NCI-H1092 (cell line): ENCODE measurements at places on chromosomes 2 and 18.

GRCh38 chr2:79702905-79703304 lies 190.1 kb downstream of the CTNNA2 start:
- DNase-seq = no peak

DNA sequence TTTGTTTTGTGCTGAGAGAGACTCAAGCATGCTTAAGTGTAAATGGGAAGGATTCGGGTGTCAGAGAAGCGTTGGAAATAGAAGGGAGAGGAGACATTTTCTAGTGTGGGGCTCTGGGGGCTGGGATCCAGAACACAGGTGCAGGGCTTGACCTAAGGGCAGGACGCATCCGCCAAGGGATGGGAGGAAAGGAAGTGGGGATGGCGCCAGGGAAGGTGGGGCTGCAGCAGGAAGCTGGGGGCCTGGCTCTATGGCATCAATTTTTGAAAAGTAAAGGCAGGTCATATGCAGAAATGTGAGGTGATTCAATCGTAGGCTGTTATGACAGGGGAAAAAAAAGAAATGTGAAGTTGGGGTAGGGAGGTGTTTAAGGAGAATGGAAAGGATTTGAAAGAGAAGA lies 143.2 kb upstream of the SERTAD2 start:
- DNase-seq = no peak

- no peak for DNase-seq
Measured at GRCh38 chr2:11310212-11310611, 34.2 kb downstream of the ROCK2 start.

GRCh38 chr2:35468245-35468644 lies 887.3 kb upstream of the CRIM1 start:
- DNase-seq = no peak

- no peak for DNase-seq
Measured at GRCh38 chr2:237072067-237072931, 13.4 kb upstream of the COPS8 start.

DNA sequence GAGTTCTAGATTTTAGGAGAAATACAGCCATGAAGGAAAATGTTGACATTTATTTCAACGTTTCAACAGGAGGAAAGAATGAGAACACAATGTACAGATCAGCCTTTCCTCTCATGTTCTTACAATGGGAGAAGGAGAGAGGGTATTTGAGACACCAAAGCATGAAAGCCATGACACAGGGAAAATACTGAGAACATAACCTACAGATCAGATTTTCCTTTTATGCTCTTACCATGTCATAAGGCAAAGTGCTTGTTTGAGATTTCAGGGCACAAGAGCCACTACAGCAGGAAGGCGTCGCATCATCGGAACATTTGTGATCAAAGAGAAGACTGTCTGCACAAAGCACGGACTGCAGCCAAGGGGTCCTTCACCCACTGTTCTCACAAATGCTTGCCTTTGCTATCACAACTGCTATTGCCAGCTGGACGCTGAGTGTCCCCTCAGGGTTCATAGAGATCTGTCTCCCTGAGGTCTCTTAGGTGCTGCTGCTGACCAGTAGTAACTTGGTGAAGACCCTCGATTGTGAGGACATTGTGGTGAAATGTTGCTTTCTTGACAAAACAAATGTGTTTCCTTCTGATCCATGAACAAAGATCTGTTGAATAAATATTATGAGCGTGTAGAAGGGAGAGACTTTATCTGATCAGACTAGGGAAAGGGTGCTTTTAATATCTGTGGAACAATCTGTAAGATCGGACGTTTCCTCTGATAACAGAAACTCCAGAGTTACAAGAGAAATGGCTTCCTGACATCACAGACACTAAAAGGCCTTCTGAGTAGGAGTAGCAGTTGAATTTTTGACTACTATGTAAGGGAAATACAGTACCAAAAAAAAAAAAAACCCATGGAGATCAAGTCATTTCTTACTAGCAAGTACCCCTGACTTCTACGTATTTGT lies 6.4 kb upstream of the IL1RL1 start:
- DNase-seq = no peak

DNA sequence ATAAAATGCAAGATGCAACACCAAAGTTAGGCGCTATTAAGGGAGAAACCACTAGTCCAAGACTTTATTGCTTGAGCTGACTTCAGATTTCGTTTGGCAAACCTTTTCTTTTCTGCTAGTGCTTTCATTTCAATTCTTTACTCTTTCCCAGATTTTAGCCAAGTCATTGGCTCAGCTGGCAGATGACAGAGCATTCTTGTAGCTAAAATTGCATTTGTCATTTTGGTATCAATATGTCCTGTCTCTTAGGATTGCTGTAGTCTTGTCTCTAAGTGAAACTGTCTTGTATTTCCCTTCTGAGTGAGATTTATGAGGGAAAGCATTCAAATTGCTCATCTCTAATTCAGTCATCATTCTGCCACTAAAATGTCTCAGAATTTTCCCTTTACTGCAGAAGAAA lies 335.1 kb downstream of the METTL4 start:
- DNase-seq = no peak

DNA sequence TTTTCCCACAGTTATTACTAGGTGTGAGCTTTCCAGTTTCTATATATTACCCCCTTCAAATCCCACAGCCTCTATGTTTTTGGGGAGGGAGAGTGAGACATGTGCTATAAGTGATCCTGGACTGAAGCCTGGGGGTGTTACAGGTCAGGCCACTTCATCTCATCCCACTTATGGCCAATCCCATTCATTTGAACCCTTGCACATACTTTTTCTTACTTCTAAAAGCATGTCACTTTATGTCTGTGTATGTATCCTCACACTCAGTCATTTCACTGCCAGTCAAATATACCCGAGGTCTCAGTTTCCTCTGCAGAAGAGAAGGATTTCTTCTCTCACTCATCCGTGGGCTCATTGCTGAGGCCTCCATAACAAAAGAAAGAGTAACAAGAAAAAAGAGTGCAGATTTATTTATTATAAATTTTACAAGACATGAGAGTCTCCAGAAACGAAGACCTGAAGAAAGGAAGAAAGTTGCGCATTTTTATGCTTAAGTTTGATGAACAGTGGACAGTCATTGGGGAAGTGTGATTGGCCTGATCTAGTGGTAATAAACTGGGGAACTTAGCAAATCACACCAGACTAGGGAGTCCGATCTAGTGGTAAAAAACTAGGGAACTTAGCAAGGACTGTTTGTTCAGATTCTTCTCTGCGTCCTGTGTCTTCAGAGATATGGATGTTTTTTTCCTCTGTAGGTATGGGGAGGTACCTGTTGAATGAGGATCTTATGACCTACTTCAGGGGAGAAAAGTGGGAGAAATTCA lies 52.1 kb downstream of the ICOS start:
- DNase-seq = no peak

GRCh38 chr2:234797566-234798250 lies 154.1 kb upstream of the SH3BP4 start:
- no peak for DNase-seq

- no peak for DNase-seq
Measured at GRCh38 chr2:158131483-158131912, 29.8 kb downstream of the UPP2 start.

GRCh38 chr2:221762496-221762895 lies 190.4 kb upstream of the EPHA4 start:
- no peak for DNase-seq

DNA sequence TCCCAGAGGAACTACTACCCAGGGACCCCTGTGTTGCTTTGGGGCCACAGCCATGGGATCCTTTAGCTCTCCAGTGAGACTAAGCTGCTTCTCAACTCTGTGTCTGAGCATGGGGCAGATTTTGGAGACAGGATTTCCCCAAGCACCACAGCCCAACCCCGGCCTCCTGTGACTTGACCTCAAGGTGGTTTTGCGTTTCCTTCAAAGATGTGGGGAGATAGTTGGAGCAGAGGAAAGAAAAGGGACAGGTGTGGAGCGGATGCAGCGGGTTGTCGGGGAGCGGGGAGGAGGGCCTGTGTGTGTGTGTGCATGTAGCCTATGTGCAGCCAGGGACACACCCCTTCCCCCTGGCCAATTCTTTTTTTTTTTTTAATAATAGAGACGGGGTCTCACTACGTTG lies 10.2 kb downstream of the ARID5A start:
- no peak for DNase-seq

DNA sequence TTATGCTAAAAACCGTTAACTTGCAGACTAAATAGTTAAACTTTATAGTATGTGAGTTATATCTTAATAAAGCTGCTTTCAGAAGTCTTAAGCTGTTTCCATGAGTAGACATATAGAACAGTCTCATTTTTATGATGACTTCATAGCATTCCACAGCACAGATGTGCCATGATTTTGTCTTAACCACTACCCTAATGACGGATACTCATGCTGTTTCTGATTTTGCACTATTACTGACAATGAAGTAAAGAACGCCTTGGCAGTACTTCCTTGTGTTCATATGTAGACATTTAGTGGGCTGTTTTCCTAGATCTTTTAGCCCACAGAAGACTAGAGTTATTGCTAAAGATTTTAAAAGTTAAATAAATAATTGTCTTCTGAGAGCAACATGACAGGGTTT lies 175.6 kb upstream of the RAB6C start:
- no peak for DNase-seq

GRCh38 chr2:149357058-149357457 lies 26.7 kb downstream of the LYPD6 start:
- no peak for DNase-seq

DNA sequence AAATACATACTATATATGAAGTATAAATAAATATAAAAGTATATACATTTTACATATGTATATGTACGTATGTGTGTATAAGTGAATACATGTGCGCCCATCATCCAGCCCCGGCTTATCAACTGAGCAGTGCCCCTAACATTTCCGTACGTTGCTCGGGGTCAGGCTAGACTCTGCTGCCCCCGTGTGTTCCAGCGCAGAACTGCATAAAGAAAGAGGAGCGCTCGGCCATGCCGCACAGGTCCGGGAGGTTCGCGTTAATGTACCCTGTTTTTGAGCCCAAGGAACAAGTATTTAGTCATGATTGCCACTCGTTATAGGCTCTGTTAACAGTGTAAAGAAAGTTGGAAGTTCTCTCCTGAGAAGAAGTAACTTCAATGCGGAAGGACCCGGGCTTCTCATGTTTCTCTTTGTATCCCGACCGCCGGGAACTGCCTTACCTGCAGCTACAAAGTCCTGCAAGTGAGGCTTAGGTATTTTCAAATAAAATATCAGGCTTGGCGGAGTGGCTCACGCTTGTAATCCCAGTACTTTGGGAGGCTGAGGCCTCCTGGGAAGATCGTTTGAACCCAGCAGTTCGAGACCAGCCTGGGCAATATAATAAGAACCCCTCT lies 55.7 kb downstream of the CD8B2 start:
- peak; percentile 15 for DNase-seq

DNA sequence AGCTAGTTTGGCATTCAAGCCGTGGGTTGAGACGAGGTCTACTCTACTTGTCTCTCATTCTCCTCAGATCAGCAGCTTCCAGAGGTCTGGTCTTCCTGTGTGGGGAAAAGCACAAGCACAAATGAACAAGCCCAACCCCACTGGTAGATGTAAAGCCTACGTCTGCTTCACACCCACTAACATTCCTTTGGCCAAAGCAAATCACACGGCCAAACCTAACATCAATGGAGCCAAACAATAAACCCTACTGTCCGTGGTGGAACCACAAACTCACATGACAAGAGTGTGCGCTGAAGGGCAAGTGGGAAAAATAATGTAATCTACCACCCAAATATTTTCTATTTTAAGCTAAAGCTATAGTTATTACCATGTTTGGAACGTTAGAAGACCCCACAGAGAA lies 179.3 kb upstream of the MGAT5 start:
- DNase-seq = no peak

DNA sequence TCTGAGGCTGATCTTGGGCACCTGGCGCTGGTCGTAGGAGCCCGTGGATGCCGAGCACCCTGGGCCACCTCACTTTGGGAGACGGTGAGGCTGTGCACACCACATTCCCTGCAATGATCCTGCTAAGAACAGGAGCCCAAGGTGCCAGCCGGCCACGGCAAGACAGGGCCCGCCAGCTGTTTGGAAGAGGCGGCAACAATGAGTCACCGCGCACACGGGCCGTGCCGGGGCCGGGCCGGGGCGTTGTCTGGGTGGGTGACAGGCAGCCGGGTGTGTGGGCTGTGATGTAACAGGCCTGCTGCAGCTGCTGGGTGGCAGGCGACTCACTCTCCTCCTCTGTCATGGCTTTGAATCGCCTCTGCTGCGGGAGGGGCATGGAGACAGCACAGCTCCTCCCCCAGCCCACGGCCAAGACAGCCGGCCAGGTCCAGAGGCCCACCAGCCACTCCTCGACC lies 49.7 kb upstream of the ODC1 start:
- no peak for DNase-seq

DNA sequence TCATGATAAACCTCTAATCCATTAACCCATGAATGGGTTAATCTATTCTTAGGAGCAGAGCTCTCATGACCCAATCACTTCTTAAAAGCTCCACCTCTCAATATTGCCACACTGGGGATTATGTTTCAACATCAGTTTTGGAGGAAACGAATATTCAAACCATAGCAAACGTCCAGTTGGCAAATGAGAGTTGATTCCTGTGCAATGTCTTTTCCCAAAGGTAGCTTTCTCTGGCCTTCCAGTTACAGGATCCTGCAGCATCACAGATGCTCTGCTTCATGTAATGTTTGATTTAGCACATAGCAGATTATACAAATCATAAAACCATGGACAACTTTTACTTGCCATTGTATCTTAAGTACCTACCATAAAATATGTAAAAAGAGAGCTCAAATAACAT lies 481.0 kb downstream of the TNS1 start:
- DNase-seq = no peak

DNA sequence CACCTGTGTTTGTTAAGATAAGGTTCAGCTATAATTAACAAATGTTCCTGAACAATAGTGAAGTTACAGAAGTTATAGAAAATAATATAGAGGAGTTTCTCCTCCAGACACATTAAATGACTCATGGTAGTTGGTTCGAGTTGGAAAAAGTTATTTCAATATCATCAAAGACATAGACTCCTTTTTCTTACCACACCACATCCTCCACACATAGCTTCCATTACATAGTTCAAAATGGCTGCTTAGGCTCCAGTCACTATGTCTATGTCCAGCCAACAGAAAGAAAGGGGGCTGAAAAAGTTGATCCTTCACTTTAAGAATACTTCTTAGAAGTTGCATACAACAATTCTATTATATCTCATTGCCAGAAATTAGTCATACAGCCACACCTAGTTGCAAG lies 50.7 kb downstream of the DYNAP start:
- DNase-seq = no peak

GRCh38 chr2:28977176-28977875 lies 3.8 kb upstream of the TOGARAM2 start:
- no peak for DNase-seq

- no peak for DNase-seq
Measured at GRCh38 chr2:228654707-228655106, 473.2 kb upstream of the SPHKAP start.

- DNase-seq = no peak
Measured at GRCh38 chr2:127313406-127313805, 19.5 kb upstream of the ERCC3 start.

DNA sequence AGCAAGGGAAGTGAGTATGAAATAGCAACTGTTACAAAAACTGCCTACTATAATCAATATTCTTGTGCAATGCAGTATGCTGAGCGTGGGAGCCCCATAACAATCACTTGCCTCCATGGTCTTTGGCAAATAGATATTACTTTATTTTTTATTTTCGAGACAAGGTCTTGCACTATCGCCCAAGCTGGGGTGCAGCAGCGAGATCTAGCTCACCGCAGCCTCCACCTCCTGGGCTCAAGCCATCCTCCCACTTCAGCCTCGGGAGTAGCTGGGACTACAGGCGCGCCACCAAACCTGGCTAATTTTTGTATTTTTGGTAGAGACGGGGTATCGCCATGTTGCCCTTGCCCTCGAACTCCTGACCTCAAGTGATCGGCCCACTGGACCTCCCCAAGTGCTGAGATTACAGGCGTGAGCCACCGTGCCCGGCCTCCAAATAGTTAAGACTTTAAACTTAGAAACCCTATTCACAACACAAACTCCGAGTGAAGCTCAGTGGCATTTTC lies 1.2 kb upstream of the CCNT2 start:
- no peak for DNase-seq
